NK-92 treated with Interleukin-12 subunit alpha and Interleukin-12 subunit beta, amount 100 ng/mL, for 24 hours (cell line): ENCODE measurements at places on chromosomes 11 and 22.

- no peak for DNase-seq
Observed at GRCh38 chr11:83438438-83438837, 152.3 kb upstream of the CCDC90B start.

- DNase-seq = no peak
Observed at GRCh38 chr22:29374401-29374800, 14.0 kb downstream of the AP1B1 start.

DNA sequence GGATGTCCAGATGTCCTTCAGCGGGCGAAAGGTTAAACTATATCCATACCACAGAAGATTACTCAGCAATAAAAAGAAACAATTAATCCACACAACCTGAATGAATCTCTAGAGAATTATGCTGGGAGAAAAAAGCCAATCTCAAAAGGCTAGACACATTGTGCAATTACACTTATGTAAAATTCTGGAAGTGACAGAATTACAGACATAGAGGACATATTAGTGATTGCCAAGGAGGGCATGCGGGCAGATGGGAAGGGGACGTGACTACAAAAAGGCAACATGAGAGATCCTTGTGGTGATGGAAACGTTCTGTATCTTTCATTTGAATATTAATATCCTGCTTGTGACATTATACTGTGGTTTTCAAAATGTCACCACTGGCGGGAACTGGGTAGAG, 103.5 kb upstream of the BMAL1 start:
- no peak for DNase-seq

DNA sequence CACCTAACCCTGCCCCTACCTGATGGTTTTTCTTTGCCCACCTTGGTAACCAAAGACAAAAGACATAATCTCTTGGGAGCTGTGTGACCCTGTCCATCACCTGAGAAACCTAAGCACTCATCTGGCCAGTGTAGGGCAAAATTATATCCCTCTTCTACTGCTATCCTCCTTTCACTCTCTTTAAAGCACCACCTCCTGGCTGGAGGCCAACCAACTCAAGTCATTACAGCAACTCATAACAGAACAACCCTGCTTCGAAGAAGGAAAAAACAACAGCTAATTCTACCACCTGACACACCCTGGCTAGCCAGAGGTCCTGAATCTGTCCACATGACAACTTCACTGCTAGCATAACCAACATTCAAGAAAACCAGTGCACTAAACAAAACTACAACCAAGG, 45.5 kb downstream of the GAS2 start:
- no peak for DNase-seq

- DNase-seq = no peak
Observed at GRCh38 chr11:44760917-44761550, 34.3 kb downstream of the TSPAN18 start.

DNA sequence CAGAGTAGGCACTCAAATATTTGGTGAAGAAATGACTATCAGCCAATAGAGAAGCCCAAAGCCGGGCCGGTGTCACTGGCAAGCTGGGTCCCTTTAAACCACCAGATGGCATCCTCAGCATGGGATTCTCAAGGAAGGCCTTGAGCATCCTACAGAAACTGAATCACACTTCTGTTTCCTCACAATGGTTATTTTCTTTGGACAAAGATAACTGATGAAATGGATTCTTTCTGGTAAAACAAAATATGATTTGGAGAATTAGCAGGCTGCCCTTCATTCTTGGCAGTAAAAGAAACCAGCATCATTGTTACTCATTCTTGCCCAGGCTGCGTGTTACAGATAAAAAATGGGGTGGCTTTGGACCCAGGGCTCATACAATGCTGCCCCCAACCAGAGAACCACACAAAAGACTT, 30.3 kb upstream of the ASPHD2 start:
- DNase-seq = peak; percentile 1

GRCh38 chr11:61415381-61415780, 14.4 kb downstream of the CPSF7 start:
- DNase-seq = no peak

DNA sequence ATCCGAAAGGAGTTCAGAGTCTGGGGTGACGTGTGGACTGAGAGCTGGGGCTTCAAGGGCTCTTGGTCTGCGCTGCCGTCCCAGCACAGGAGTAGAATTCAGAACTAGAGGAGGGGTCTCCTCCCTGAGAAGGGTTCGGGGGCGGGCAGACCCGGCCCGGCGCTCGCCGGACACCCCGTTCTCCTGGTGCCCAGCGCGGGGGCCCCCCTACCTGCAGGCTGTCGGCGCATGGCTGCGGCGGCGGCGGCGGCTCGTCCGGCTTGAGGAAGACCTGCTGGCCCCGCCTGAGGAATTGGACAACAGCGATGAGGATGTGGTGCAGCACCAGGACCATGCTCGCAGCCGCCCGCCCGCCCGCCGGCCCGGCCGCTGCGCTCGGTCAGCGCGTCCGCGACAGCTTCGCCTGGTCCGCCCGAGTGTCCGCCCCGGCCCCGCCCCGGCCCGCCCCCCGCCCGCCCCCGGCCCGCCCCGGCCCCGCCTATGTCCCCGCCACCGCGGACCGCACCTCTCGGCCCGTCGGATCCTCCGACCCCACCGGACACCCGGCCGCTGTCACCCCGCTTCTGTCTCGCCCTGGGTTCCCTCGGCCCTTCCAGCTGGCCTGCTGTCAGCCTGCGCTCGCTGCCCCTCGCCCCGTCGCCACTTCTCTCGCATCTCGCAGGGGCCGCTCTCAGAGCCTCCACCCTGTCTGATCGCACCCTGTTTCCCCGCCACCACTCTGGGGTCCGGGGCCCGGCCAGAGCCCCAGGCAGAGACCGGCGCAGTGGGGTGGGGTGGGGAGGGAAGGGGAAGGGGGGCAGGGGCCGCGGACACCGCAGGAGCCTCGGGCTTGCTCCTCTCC, 32.0 kb downstream of the PDE2A start:
- DNase-seq = no peak

DNA sequence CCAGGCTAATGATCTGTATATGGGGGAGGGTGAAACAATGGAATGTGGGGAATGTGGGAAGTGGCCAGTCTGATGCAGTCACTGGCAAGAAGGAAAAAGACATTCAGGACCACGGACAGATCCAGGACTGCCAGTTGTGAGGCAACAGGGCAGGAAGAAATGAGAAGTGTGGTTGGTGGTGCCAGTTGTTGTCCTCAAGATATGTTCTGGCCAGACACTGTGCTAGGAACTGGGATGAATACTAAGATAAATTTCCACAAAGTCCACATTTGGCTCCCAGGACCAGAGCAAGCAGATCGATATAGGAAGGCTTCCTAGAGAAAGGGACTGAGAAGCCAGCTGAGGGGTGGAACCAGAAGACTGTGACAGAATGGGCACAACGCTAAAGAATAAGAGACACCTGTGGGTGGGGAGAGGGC, 6.8 kb upstream of the TPBGL start:
- no peak for DNase-seq

GRCh38 chr22:39994566-39995392, at the start of gene FAM83F:
TSS of gene FAM83F (plus strand) at chr22:39994954. CDS start at chr22:39995043, 89 bp downstream.
- no peak for DNase-seq

- no peak for DNase-seq
Observed at GRCh38 chr11:9799886-9800285, 136.0 kb downstream of the SWAP70 start.
